ENCODE measurements at places on chromosomes 16 and 17.

GRCh38 chr16:1949507-1949906, 5.0 kb downstream of the RPL3L start:
- no peak for DNase-seq

DNA sequence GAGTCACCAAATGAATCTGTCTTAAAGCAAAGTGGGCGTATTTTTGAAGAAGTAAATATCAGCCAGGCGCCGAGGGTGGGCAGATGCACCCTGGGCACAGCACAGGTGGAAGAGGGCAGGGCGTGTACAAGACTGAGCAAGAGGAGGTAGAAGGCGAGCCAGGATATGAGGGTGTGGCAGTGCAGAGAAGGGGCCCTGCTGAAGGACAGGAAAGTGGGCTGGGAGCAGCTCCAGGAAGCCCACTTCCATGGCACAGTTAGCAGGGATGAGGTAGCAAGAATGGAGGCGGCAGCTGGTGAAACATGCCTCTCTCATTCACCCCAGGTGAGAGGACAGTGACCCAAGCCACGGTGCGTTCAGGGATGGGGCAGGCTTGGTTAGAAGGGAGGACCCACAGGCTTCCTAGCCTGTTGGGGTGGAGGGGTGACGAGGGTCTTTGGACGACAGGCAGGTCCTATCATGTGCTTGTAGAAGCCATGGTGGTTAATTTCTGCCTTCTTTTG, 149.3 kb downstream of the CLEC16A start:
- no peak for DNase-seq

DNA sequence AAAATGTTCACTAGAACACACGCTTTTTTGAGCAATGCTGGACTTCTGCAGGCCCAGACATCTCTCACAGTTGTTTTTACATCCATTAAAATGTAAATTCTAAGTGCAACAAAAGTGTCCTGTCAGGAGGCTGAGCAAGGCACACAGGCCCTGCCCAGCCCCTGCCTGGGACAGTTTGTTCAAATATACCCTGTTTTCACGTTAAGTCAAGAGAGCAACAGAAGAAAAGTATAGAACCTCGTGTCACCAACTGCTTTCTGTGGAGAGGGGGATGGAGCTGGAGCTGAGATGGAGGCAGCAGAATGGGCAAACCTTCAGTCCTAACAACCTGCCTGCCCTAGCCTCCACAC, 4.3 kb upstream of the HOXB2 start:
- DNase-seq = no peak

GRCh38 chr17:69913216-69913615, 161.8 kb upstream of the KCNJ16 start:
- no peak for DNase-seq

DNA sequence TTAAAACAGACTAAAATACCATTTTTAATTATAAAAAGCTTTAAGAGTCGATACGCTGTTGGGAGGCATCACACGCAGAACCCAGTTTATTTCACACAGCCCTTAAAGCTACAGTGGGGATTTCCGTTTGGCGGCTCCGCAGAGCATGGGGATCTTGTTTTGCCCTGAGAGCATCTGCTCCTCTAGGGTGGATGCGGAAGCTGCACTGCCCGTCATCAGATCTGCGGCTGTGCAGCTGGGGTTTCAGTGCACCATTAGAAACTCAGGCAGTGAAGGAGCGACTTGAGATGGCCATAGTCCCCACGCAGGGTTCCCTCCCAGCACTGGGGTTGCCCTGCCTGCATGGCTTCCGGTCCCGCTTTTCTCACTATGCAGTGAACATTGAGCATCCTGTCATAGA, 62.2 kb upstream of the CHMP6 start:
- no peak for DNase-seq

DNA sequence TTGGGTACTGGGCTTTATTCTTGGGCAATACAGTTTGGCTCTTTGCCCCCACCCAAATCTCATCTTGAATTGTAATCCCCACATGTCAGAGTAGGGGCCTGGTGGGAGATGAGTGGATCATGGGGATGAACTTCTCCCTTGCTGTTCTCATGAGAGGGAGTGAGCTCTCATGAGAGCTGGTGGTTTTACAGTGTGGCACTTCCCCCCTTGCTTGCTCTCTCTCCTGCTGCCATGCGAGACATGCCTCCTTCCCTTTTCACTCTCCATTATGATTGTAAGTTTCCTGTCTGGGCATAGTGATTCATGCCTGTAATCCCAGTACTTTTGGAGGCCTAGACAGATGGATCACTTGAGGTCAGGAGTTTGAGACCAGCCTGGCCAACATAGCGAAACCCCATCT, 18.1 kb upstream of the CNEP1R1 start:
- no peak for DNase-seq

- DNase-seq = no peak
Measured at GRCh38 chr17:71337938-71338337, 782.9 kb upstream of the SOX9 start.

GRCh38 chr17:48589831-48590606, at the start of gene HOXB3:
Gene HOXB3 (minus strand): TSS chr17:48590241. CDS start chr17:48552474, 37,767 bp downstream.
- DNase-seq = no peak

- DNase-seq = no peak
Measured at GRCh38 chr17:76570877-76571471, 14.7 kb downstream of the ST6GALNAC2 start.

DNA sequence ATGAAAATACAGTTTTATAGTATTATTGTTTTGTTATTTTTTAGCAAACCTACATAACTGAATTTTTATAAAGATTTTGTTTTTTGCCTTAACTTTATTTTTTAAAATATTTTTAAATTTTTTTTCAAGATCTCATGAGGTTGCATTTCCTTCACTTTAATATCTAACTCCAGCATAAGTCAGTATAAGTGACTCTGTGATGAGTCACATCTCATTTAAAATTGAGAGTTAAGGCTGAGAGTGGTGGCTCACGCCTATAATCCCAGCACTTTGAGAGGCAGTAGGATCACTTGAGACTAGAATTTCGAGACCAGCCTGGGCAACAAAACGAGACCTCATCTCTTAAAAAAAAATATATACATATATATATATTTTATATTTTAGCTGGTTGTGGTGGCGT, 44.0 kb downstream of the NLK start:
- DNase-seq = no peak

DNA sequence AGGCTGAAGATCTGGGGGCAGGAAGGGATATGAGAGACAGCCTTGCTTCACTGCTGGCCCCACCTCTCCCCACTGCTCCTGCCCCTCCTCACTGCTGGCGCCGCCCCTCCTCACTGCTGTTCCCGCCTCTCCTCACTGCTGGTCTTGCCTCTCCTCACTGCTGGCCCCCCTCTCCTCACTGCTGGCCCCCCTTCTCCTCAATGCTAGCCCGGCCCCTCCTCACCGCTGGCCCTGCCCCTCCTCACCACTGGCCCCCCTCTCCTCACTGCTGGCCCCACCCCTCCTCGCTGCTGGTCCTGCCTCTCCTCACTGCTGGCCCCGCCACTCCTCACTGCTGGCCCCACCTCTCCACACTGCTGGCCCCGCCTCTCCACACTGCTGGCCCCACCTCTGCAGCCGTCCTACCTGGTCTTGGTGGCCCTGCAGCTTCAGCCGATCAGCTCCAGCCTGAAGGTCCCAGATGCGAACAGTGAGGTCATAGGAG, 9.5 kb upstream of the PAM16 start:
- DNase-seq = no peak

DNA sequence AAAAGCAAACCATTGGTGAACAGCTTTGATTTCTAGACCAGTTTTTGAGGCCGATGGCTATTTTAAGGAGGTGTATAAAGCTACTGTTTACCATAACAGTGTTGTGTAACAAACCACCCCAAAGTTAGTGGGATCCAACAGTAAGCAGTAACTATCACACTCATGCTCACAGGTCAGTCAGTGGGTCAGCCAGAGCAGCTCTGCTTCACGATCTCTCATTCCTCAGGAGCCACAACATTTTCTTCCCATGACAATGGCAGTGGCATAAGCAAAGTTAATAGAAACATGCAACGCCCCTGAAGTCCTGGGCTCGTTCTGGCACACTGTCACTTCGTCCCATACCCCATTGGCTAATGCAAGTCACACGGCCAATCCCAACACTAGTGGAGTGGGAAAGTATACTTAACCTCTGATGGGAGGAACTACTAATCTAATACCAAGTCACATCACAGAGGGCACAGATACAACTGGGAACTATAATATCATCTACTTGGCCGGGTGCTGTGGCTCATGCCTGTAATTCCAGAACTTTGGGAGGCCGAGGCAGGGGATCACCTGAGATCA, 28.0 kb upstream of the B4GALNT2 start:
- DNase-seq = no peak

DNA sequence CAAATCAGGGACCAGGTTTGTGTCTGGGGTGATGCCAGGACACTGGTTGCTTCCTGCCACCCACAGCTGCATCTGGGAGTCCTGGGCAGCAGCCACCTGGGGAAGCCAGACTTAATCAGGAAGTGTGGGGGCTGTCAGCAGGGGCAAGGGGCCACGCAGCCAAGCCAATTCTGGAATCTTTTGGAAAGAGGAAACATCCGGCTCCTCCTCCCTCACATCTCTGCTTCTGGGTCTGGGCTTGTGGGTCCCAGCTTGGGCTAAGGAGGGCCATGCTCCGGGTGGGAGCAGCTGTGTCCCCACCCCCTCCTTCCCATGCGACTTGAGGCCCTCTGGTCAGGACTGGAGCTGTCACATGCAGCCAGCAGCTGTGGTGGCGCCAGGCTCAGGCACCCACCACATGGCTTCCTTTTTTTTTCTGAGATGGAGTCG, 37.0 kb upstream of the CCDC182 start:
- DNase-seq = no peak

GRCh38 chr17:66087073-66087472, 104.9 kb downstream of the CEP112 start:
- no peak for DNase-seq

DNA sequence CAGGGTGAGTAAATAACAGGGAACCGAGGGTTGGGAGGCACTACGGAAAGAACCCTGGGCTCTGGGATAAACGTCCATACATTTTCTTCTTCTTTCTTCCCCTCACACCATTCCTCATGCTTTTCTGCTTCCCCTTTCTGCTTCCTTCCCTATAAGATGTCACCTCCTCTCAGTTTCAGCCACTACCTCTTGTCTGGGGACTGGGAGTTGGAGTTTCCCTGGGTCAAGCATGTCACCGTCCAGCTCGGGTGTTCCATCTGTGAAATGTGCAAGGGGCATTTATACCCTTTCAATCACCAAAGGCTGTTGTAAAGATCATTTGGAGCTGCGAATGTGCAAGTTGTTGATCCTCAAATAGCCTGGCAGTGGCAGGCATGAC, 17.5 kb upstream of the CCL22 start:
- DNase-seq = no peak

DNA sequence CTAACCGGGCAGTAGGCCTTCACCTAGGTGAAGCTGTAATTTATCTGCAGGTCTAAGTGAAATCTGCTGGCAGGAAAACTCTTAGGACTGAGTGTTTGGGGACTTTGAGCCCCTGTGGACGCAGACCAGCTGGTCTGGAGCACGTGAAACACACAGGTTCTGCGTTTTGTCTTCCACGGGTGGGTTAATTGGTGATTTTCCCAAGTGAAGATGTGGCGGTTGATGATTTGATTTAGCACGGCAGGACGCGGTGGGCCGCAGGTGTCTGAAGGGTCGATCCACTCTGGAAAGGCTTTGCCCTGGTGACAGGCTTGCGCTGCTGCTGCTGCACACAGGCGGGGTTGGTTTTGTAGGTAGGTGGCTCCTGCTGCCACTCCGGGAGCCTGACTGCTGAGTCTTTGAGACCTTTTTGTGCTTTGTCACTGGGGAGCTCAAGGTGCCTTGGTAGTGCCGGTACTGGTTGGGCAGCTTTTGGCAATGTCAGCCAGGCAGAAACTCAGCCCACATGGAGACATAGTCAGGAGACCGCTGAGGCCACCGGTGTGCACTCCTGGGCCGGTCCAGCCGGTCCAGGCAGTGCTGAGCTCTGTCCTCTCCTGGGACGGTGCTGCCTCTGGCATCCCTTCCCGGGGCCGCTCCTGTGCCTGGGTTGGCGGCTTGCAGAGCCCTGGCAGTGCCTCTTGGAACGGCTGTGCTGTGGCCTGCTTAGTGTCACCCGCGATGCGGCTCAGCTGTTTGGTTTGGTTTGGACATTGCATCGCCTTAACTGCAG, 2.3 kb downstream of the BAIAP2 start:
- DNase-seq = no peak

DNA sequence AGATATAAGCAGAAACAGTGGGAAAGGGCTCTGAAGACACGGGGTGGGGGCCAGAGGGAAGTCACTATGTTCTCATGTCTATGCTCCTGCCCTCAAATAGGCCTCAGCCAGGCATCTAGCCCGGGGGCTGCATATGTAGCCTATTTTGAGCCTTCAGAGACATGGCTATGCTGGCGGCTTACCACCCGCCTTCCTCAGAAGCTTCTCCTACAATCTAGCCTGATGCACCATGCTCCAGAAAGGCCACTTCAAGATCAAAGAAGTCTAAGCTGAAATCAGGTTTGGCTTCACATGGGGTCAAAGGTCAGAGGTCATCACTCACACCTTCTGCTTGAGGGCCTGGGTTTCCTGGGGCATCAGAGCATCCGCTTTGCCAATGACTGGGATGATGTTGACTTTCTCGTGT, 1.6 kb downstream of the SEPTIN1 start:
- no peak for DNase-seq

DNA sequence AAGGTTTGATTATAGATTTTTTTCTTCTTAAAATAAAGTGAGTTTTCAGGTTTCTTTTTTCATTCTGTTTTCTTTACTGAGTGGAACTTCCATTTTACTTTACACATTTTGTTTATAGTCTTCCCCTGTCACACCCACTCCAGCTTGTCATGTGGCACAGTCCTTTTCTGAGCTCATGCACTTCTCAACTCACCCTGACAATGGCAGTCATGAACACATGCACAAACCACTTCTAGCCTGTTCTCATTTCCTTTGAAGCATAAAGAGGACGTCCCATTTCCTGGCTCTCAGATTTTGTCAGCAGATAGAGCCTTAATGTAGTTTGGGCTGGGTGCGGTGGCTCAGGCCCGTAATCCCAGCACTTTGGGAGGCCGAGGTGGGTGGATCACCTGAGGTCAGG, 168.0 kb downstream of the AHSP start:
- DNase-seq = no peak

DNA sequence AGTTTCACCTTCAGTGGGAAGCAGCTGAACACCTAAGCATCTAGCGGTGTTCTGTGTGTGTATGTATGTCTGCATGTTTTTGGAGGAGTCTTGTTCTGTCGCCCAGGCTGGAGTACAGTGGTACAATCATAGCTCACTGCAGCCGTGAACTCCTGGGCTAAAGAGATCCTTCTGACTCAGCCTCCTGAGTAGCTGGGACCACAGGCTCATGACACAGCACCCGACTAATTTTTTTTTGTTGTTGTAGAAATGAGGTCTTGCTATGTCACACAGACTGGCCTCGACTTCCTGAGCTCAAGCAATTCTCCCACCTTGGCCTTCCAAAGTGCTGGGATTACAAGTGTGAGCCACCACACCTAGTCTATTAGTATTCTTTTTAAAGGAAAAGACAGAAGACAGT, 30.2 kb upstream of the FAAP100 start:
- no peak for DNase-seq

DNA sequence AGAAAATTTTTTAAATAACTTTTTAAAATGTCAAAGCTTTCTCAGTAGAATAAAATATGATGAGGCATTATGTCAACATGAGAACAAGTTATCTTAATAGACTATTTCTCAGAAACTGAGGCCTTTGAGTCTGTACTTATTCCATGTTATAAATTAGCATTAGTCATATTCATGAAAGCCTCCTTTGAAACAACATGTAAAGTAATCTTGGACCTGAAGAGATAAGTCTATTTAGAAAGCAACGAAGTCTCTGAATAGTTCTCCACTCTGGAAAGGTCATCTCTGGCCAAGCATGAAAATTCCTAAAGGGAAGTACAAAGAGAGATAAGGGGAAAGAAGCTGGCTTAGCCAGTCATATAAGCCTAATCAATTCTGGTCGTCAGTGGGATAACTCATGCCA, 150.8 kb downstream of the CYB561 start:
- DNase-seq = no peak

- no peak for DNase-seq
Measured at GRCh38 chr17:55735731-55736405, 13.2 kb upstream of the TMEM100 start.
